Small intestine (tissue), 16 donors: ENCODE measurements at places on chromosomes 2 and 18. TPM values are rescaled to one million over a fixed set of nuclear protein-coding genes. Genes with fewer than 3 reads are reported as not detected.

DNA sequence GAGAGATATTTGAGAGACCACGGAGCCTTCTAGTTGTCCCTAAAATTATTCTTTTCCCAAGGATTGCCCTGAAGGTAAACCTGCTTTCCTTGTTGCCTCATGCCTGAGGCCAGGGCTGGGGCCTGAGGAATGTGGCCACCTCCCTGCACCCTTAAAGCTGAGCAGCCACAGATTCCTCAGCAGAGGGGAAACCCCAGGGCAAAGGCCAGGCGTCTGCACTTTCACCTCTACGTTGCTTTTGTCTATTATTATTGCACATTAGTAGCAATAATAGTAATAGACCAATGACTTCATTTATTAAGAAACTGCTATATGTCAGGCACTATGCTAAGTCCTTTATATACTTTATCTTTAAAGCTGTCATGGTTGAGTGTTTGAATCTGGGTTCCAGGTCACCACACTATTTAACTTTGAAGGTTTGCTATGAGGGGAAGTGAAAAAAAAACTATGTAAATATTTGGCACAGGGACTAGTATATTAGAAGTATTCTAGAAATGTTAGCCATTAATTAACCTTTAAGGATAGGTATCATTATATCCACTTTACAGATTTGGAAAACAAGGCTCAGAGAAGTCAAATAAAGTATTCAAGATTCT, 104.2 kb downstream of the LRRC30 start:
- no peaks in the 10 kb centered on the region for H3K27me3 ChIP-seq
- H3K4me3 ChIP-seq, result no peak overlapping the region
- no peaks in the 10 kb centered on the region for H3K36me3 ChIP-seq
- peak; percentile 49 for DNase-seq
- H3K4me1 ChIP-seq, result peaks cover 3% of the 10 kb centered on the region
- no peak overlapping the region for H3K27ac ChIP-seq

DNA sequence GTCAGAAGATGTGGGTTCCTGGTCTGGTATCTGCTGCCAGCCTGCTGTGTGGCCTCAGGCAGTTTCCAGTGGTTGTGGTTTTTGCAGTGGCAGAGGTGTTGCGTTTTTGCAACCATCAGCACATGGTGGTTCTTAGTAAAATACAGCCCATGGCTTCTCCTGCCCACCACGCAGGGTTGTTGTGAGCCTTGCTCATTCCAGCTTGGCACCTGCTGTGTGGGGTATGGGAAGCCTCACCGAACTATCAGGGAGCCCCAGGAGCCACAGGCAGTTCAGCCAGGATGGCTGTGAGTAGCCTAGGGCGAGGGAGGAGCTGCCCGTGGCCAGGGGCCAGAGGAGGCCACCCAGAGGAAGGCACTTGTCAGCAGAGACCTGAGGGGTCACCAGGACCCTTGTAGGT, 9.8 kb downstream of the ARID5A start:
- H3K36me3 ChIP-seq, result peaks cover 35% of the 10 kb centered on the region
- H3K27me3 ChIP-seq, result no peaks in the 10 kb centered on the region
- no peak overlapping the region for H3K4me3 ChIP-seq
- no peak for DNase-seq

- peak within 1 kb of the TSS; percentile 19 for H3K4me3 ChIP-seq
- H3K27me3 ChIP-seq, result peaks cover 29% of the 10 kb centered on the region
- no peaks in the 10 kb centered on the region for H3K36me3 ChIP-seq
- H3K27ac ChIP-seq, result no peak within 1 kb of the TSS
- no peaks in the 10 kb centered on the region for H3K4me1 ChIP-seq
These were observed at the start of gene EGR4 for GRCh38 chr2:73293534-73294171. EGR4 (minus strand) TSS chr2:73293548; CDS start chr2:73293317, 231 bp downstream.

DNA sequence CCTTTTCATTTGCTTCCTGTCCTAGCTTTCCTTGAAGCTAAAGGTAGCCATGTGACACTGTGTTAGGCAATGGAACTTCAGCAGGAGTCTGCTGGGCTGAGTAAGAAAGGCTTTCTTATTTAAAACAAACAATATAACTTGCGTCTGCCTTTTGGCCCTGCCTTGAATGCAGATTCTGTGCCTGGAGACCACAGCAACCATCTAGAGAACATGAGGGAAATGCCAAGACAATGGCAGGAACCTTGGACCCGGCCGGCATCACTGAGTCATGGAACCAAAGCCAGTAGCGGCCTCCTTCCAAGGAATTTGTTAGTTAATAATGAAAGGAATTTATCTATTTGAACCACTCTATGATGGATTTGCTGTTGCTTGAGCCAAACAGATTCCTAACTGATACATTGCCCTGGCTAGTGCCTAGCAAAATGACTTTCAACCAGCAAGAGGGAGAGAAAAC, 207.5 kb upstream of the EPHA4 start:
- DNase-seq, result no peak
- no peaks in the 10 kb centered on the region for H3K27me3 ChIP-seq
- no peak overlapping the region for H3K27ac ChIP-seq

FSHR gene
- polyA plus RNA-seq, result not detected
